Hippocampal formation (tissue), 2 donors: ENCODE measurements at places on chromosomes 3 and 15.

DNA sequence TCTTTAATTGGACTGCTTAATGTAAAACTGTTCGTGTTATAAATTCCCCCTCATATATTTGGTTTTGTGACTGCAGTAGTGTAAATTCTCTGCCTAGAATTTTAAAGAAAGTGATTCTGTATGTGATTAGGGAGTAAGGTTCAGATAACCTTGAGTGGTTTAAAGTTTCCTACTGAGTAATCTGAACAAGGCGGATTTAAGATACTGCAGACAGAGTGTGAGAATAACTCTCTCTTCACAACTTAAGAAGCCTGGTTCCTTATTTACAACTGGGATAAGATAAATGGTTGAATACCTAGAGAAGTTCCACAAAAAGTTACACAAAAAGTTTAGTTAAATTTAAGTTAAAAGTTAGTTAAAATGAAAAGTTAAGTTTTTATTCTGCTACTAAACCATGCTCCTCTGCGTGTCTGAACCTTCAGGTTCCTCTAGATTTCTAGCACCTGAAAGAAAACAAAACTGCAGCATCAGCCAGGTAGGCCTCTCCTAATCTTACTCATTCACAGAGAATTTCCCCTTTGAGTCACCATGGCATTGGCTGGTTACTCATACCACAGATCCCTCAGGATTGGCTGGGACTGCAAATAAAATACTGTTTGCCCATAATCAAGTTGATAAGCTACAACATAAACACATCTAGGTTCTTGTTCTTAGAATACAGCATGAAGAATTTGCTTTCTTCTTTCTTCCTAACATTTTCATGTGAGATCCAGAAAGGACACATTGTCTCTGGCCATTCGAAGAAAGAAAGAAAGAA is at the start of gene ARL14:
Gene ARL14, plus strand, starts transcription at position 614 of the 757 bp plus-strand sequence. CDS start 187 bp downstream, outside the sequence.
- DNase-seq = no peak

DNA sequence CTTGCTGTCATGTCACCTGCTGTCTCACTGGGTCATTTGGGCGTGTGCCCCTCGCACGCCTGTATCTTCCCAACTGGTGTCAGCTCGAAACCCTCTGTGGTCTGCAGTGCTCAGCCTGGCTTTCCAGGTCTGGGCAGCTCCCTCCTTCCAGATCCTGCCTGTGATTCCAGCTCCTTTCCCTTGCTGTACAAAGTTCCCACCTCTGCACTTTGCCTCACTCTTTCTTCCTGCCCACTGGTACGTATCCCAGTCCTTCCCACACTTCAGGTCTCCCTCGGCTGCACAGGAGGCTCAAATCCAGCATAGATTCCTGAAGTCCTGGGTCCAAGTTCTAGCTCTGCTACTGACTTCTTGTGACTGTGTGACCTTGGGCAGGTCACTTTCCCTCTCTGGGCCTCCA is 2.1 kb upstream of the PAQR5 start:
- no peak for DNase-seq

DNA sequence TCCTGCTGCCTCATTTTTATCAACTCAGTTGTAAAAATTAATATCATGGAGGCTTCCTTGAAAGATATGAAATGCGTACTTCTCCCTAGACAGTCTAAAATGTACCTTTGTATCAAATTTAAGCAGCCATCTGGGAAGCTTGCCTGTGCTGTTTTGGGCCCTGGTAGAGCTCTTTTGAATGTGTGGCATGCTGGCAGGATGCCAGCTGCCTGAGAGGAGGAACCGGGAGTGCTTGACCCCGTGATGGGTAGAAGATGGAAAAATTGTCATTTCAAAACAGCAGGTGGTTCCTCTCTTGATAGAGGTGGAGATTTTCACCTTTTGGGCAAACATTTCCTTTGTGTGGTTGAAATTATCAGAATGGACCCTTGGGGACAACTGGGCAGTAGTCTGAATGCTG is 245.3 kb downstream of the RPLP1 start:
- DNase-seq = peak; percentile 8

DNA sequence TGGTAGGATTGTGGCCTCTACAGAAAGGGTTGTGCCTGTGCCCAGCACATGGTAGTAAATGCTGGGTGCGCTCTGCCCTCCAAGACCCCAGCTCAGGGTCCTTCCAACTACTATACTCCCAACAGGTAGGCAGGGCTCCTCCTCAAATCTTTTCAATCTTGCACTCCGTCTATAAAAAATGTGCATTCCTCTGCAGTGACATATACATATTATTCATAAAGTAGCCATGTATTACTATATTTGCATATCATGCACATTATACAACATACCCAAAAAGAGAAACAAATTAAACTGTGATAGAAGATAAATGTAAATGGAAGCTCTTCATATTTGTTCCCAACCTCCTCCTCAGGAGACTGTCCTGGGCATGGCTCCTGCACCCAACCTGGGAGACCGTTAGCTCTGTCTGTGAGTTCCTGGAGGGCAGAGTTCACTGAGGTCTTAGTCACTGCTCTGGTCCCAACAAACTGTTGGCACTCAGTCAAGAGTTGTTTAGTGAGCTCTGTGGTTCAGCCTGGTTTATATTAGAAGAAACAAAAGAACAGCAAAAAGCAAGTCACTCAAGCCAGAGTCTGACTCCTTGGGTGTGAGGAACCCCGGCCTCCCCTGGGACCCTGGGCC is 47.7 kb upstream of the GRIP2 start:
- no peak for DNase-seq

DNA sequence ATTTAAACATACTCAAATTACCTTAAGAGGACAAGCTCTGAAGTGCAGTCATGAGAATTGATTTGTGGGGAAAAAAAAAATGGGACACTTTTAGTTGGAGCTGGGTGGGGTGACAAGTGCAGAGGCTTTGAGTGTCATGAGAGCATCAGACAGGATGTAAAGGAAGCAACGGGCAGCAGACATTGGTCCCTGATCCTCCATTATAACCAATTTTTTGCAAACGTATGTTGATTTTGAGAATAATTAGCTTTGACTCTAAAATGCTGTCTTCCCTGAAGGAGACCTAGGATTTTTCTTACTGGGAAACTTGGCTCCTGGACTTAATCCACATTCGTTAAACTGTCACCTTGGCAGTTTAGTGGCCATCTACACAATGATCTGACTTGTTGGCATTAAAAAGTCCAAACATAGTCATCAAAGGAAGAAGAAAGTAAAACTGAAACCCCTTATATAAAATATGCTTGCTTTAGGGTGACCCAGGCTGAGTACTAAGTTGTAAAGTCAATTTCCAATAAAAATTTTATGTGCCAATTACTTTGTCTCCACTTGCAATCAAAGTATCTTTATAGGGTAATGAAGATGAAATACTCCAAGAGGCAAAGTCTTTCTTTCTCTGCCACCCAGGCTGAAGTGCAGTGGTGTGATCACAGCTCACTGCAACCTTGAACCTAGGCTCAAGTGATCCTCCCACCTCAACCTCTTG is 45.6 kb downstream of the BCL2L10 start:
- no peak for DNase-seq

DNA sequence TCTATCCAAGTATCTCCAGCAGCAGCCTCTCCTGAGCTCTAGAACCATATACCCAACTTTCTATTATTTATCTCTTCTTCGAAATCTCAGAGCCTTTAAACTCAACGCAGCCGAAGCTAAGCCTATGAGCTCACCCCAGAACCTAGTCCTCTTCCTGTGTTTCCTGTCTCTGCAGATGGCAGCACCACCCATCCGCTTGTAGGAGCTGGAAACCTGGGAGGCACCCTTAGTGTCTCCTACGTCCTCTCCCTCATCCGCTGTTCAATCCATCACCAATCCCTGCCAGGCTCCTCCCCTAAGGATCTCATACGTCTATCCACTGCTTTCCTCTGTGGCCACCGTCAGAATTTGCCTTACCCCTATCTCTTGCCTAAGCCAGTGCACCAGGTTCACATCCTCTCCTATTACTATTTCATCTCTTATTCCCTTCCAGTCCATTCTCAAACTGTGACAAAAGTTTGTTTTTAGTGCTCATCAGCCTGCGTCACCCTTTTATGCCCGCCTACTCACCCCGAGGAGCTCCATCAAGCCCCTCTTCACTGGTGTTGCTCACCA is 9.6 kb downstream of the VGLL4 start:
- DNase-seq = no peak

- no peak for DNase-seq
Observed at GRCh38 chr15:92751528-92751927, 96.0 kb upstream of the FAM174B start.

DNA sequence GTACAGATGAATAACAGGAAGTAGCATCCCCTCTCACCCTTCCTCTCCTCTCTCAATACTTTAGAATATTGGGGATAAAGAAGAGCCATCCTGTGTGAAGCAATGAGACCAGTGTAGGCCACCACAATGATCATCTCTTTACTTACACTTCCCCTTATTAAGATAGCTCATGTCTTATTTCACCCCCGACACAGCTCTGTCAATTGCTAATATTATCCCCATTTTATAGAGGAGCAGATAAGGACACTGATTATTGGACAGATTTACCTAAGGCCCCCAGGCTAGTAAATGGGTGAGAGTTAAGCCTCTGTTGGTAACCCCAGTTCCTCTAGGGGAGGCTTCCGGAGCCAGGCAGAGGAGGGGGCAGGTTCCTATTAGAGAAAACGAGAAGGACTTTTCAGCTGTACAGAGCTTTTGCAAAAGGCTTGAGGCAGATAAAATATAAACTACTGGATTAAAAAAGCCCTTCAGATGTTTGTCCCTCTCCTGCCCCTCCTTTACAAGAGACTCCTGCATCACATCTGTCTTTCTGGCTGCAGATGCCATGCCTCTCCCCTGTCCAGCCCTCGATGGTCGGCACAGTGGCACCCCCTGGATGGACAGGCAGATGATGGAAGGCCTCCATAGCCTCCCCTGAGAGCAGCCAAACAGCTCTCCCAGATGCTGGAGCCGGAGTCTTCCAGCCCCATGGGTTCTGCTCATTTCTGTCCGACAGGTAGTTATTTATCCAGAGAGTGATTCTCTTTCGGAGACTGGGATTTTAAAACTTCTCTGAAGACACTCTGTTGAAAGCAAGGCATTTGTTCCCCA is 49.4 kb upstream of the LCTL start:
- no peak for DNase-seq

DNA sequence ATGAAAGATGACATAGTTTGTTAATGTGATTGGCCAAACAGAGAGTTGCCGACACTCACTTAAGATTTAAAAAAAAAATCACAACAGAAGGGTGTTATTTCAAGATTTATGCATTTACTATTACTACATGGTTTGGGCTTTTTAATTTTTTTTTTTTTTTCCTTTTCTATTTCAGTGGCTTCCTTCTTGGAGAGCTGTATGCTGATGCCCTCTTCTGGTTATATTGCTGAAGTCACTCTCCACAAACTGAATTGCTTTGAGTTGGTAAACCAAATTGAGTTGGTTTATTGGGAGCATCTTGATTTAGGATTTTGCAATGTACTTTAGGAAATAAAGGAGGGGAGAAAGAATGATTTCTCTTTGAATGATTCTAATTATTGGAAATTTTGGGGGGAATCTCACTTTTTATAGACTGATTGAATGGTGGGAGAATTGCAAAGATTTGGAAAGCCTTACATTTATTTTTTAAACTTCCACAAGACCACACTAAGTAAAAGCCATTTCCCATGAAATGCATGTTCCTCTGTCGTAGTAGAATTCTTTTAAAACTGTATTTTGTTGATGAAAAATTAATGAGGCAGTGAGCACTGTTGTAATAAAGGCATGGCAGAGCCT is 186.6 kb upstream of the FEZF2 start:
- peak; percentile 56 for DNase-seq
